Stimulated activated CD4-positive, alpha-beta T cell treated with anti-CD3 and anti-CD28 coated beads, TNF-alpha, amount 100 ng/mL, for 4 hours (primary cell): ENCODE measurements at places on chromosomes 16 and 17.

- no peak for DNase-seq
These were observed 55.0 kb downstream of the B9D1 start for GRCh38 chr17:19307521-19307920.

- DNase-seq, result no peak
These were observed 943 bp upstream of the PIP4K2B start for GRCh38 chr17:38800237-38800760.

- no peak for DNase-seq
These were observed 33.4 kb upstream of the TBX2 start for GRCh38 chr17:61366076-61366714.

- no peak for DNase-seq
These were observed 93.5 kb upstream of the HSBP1 start for GRCh38 chr16:83714286-83714685.

DNA sequence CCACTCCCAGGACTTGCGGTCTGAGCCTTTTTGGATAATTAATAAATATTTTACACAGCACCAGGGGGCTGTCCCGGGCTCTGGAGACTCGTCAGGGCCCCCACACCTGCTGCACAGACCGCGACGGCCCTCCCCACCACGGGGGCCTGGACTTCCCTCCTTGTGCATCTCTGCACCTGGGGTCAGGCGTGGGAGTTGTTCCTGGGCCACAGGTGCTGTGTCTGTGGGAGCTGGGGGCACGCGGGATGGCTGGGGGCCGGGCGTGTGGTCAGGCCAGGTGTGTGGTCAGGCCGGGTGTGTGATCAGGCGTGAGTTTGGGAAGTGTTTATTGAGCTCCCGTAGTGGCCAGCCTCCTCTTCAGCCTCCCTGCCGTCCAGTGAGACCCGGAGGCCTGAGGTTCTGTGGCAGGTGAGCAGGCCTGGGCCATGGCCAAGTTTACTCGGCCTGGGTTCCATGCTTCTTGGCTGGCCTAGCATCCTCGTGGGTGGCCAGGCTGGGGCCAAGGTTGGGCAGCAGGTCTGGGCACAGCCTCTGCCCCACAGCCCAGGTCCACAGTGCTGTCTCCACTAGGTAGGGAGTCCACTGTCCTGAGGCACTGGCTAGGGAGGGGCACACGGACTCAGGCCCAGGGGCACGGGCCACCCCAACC is 1.9 kb upstream of the STUB1 start:
- DNase-seq, result no peak

GRCh38 chr17:8753976-8754440 is 4.3 kb downstream of the SPDYE4 start:
- no peak for DNase-seq

- DNase-seq, result peak; percentile 5
These were observed 28.8 kb downstream of the NGFR start for GRCh38 chr17:49523706-49524472.

GRCh38 chr17:700504-701094 is 14.0 kb downstream of the VPS53 start:
- no peak for DNase-seq

DNA sequence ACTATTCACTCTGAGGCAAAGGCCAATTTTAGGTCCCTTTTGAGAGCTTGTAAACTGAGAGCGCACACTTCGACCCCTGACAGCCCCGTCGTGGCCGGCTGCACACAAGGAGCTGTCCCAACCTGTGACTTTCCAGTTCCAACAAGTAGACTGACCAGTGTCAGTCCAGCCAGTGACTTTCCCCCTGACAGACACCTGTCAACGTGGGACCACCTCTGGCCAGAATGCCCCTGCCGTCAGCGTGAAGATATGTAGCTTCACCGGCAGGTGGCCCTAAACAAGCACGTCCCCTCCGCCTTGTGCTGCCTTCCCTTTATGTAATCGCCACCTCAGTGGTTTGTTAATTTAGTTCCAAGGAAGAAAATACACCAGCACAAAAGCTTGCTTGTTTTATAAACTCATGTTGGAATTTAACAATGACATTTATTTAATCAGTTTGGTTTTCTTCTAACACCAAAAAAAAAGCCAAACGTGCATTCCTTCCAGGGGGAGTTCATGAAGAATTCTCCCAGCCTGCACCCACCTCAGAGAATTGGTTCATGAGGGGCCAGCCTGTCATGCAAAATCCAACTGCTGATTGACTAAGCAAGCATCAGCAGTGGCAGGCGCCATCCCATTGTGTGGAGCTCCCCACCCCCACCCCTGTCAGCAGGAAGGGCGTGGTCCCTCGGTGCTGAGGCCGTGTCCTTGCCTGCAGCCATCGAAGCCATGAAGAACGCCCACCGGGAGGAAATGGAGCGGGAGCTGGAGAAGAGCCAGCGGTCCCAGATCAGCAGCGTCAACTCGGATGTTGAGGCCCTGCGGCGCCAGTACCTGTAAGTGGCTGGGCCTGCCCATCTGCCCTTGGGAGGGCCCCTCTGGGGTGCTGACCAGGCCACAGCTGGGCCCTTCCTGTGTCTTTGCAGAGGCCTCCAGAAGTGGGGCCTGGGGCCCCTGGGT is 33.9 kb downstream of the PLD6 start:
- no peak for DNase-seq

GRCh38 chr16:89511374-89511773 is 3.2 kb downstream of the SPG7 start:
- DNase-seq, result no peak

DNA sequence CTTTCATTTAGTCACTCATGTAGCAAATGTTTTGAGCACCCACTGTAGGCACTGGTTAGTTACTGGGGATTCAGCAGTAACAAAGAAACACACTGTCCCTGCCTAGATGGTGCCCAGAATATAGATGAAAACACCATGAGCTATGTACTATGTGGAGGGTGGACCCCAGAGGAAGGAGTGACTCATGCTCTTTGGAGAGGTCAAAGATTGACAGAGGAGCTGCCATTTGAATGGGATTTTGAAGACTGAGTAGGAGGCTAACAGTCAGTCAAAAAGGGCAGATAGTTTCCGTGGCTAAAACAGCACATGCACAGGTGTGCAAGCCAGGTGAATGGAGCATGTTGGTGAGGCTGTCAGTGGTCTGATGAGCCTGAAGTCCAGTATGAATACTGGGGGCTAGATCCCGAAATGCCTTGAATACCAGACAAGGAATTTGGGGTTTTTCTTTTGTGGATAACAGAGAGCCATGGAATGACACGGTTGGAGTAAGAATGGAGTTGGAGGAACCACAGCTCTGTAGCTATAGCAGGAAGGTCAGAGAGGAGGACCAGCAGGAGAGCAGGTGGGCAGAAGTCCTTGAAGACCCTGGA is 6.1 kb downstream of the IL21R start:
- DNase-seq, result no peak

DNA sequence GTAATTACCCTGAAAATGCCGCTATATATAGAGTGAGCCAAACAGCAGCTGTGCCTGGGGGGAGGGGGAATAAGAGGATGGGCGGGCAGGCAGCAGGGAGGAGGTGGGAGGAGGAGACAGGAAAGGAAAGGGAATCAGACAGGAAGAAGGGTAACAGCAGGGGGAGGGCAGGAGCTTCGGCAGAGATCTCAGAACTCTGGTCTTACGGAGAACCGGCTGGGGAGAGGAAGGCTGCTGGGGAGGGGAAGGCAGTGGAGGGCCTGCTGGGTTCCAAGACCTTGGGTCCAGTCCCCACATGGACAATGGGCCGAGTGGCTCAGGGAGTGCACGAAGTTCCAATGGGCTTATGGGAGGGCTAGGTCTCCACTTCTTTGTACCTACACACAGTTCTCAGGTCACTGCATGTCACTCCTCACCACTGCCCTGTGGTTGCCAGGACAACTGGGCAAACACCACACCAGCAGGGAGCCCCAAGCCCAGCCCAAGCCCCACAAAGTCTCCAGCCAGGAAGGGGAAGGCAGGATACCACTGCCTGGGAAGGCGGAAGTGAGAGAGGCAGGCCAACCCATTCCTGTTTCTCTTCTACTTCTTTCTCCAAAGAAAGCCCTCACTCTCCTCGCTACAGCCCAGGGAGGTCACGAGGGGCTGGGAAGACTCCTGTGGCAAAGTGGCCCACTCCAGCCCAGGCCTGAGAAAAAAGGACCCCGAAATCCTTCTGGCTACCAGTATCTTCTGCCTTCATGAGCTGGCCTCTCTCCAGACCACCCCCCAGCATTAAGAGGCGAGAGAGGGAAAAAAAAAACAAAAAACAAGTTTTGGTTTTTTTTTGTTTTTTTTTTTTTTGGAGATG is 25.3 kb downstream of the G6PC3 start:
- no peak for DNase-seq
